ENCODE measurements at places on chromosomes 3 and 15. TPM values are rescaled to one million over a fixed set of nuclear protein-coding genes. Genes with fewer than 3 reads are reported as not detected.

FRMD5 gene
- total RNA-seq: 12.2 TPM

ARPIN gene
- 8.0 TPM for total RNA-seq

SPINK8 gene
- total RNA-seq: not detected

DNA sequence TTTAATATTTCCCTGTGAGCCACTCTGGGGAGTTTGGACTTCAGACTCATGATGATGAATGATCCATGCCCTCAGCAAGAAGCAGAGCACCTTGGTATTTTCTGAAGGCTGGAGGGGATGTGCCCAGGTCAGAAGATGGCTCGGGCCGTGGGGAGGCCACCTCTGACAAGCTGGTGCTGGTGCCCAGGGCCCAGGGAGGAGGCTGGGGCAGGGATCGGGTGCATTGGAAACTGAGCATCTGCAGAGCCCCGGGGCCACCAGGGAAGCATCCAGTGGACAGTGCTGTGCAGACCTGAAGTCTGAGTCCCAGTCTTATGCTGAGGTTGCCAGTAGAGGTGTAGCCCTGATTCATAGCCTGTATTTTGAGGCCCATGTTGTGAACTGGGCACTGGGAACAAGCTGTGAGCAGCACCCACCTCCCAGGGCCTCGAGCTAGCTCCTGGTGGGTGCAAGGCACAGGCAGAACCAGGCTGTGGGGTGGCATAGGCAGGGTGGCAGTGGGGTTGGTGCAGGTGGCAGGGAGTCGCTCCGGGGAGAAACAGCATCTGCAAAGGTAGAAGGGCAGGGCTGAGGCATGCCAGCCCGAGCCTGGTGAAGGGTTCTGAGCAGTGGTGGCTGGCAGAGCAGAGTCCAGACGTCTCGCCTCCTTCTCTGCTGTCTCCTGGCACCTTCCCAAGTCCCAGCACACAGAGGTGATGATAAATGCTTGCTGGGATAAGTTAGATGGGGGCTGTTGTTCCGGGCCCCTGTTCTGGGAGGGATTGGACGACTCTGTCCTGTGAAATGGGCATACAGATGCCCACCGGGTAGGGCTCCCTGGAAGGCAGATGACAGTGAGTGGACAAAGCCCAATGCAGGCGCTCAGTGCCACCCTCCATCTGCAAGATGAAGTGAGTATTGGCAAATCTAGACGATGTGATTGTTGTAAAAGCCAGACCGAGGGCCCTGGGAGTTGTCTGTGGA lies 10.6 kb downstream of the DNAJB8 start:
- H3K4me3 ChIP-seq: no peak overlapping the region
- H3K27me3 ChIP-seq: no peaks in the 10 kb centered on the region
- H3K27ac ChIP-seq: no peak overlapping the region
- no peaks in the 10 kb centered on the region for H3K36me3 ChIP-seq
- no peak for DNase-seq
- no peaks in the 10 kb centered on the region for H3K4me1 ChIP-seq

DNA sequence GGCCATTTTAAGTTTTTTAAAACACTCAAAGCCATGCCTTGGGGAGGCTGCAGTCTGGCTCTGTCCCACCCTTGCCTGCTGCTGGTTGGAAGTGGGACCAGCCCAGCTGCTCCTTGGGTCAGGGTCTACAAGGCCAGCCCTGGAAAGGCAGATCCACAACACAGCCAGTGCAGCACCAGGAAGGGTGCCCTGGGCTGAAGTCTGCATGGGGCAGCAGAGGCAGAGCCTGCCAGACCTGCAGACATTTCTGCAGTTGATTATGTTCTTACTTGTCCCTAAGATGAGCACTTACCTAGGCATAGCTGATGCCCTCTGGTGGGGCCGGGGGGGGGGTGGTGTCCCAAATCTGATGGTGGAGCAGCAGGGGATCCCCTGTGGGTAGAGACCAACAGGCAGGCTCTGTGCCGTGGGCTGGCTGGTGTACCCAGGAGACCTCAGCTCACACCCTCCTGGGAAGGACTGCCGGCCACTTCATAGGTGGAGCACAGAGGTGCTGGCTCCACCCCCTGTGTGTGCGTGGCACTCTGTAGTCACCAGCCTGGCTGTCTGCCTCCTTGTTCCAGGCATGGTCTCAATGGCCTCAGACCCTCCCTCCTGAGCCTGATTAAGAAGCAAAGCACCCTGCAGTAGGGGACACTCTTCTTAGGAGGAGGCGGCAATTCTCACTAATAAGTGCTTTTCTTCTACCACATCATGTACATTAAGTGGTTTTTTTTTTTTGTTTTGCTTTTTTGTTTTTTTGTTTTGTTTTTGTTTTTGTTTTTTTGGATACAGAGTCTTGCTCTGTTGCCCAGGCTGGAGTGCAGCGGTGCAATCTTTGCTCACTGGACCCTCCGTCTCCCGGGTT lies 97.4 kb upstream of the KLF13 start:
- no peak for DNase-seq
- no peak overlapping the region for H3K4me3 ChIP-seq
- H3K4me1 ChIP-seq: no peaks in the 10 kb centered on the region

GRCh38 chr3:20074226-20075063 lies 34.2 kb downstream of the KAT2B start:
- peak; percentile 77 for DNase-seq
- H3K27me3 ChIP-seq: no peaks in the 10 kb centered on the region
- H3K4me3 ChIP-seq: no peak overlapping the region
- H3K27ac ChIP-seq: peak overlapping the region; percentile 30
- H3K36me3 ChIP-seq: no peaks in the 10 kb centered on the region

GRCh38 chr3:180698760-180699270 lies 19.5 kb upstream of the CCDC39 start:
- H3K27ac ChIP-seq: no peak overlapping the region
- H3K36me3 ChIP-seq: no peaks in the 10 kb centered on the region
- H3K4me3 ChIP-seq: no peak overlapping the region
- H3K4me1 ChIP-seq: no peaks in the 10 kb centered on the region

DNA sequence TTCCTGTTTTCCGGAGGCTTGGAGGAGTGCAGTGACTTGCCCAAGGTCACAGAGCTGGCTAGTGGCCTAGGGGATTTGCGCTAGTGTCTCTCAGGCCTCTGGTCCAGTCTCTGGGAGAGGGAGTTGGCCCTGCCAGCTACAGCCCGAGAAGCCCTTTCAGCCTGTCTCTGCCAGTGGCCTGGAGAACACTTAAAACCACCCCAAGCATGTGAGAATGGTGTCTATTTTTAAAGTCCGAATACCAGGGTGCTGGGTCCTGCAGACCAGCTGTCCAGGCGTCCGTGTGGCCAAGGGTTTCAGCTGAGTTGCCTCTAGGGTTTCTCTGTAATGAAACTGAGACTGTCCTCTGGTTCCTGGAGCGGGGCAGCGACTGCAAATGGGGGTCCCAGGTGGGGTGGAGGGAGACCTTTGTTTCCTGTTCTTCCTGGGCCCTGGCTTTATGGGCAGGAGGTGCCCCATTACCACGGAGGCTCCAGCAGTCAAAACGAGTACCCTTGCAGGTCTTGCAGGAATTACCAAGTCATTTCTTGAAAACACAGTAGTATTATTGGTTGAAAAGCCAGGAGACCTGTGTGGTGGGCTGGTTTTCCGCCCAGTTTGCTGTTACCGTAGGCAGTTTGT lies 2.2 kb downstream of the CAND2 start:
- no peaks in the 10 kb centered on the region for H3K27me3 ChIP-seq
- no peak overlapping the region for H3K27ac ChIP-seq
- 0 out of 2 replicates have a peak, but pooled peaks cover 6% of the 10 kb centered on the region for H3K4me1 ChIP-seq
- no peak for DNase-seq
- H3K36me3 ChIP-seq: no peaks in the 10 kb centered on the region

DNA sequence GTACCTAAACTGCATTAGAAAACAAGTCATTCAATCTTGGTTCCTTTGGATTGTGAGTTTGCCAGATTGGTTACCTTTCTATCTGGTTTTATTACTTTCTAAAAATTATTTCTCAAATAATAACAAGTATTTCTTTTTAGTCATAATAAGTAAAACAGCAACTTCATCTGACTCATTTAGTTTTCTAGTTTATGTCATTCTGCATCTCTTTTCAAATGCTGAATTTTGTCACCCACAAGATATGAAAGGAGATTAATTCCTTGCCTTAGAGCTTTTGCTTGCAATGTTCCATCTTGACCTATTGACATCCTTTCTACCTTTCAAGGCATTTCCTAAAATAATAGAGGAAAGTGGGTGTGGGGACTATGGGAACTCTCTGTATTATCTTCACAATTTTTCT lies 253.6 kb upstream of the PEX5L start:
- H3K36me3 ChIP-seq: no peaks in the 10 kb centered on the region
- no peak for DNase-seq
- no peak overlapping the region for H3K27ac ChIP-seq
- peaks cover 8% of the 10 kb centered on the region for H3K4me1 ChIP-seq
- H3K4me3 ChIP-seq: no peak overlapping the region
- no peaks in the 10 kb centered on the region for H3K27me3 ChIP-seq

DNA sequence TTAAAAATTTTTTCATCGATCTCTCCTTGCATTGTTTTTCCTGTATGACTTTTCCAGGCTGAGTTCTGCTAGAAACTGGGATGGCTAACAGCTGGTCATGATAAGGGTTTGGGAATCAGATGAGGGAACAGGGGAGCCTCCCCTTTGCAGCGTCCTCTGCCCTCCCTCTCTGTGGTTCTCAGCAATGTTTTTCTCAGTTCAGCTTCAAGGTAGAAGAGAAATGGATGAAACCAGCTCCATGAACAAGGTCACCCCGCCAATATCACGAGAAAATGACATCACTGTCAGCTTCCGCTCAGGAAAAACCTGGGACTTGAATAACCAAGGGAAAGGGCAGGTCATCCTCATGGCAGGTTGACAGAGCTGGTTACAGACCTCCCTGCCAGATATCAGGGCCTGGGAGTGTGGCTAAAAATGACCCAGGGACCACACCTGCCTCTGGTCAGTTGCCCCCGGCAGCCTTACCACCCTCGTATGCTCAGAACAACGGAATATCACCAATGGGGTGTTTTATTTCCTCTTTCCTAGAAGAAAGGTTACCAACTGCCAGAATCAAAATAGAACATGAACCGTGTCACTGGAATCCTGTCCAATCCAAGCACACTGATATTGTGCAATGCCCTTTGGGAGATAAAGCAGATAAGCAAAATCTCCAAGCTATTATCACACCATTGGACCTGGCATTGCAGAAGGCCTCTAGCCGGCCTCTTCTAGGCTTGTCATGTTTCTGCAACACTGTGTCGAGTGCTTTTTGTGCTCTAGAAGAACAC lies 26.1 kb downstream of the LSM3 start:
- no peak for DNase-seq
- H3K4me3 ChIP-seq: no peak overlapping the region
- 0 out of 2 replicates have a peak, but pooled peaks cover 3% of the 10 kb centered on the region for H3K36me3 ChIP-seq
- H3K27me3 ChIP-seq: no peaks in the 10 kb centered on the region
- no peaks in the 10 kb centered on the region for H3K4me1 ChIP-seq

GRCh38 chr3:179589143-179589542 lies 15.3 kb downstream of the MRPL47 start:
- H3K4me1 ChIP-seq: no peaks in the 10 kb centered on the region
- H3K27ac ChIP-seq: no peak overlapping the region
- no peak overlapping the region for H3K4me3 ChIP-seq
- peaks cover 73% of the 10 kb centered on the region for H3K36me3 ChIP-seq
- no peaks in the 10 kb centered on the region for H3K27me3 ChIP-seq
- DNase-seq: no peak

GRCh38 chr3:112230033-112230432 lies 64.0 kb downstream of the SLC9C1 start:
- no peak for DNase-seq
- no peaks in the 10 kb centered on the region for H3K4me1 ChIP-seq
- no peak overlapping the region for H3K4me3 ChIP-seq
- no peaks in the 10 kb centered on the region for H3K36me3 ChIP-seq
- H3K27me3 ChIP-seq: peaks cover 28% of the 10 kb centered on the region
- H3K27ac ChIP-seq: no peak overlapping the region

- H3K27ac ChIP-seq: no peak overlapping the region
- H3K4me3 ChIP-seq: no peak overlapping the region
- H3K27me3 ChIP-seq: peaks cover 14% of the 10 kb centered on the region
- H3K36me3 ChIP-seq: no peaks in the 10 kb centered on the region
- H3K4me1 ChIP-seq: peaks cover 22% of the 10 kb centered on the region
These were observed 23.6 kb downstream of the TRPM1 start for GRCh38 chr15:31077941-31078340.

DNA sequence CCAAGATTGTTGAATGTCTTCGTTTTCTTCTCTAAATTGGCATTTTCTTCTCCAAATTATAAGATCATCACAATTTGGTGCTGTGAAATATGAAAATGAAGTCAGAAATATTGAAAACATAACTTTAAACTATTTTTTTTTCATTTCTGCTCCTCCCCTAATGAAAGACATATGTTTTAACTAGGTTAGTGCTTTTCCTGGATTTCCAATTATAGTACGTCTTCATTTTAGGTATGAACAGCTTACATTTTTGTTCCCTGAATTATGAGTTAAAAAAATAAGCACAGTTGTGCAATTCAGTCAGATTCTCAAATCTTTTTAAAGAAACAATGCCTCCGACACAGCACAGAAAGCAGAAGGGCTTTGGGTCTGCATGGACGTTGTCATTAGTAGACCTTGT lies 83.5 kb upstream of the CFAP20DC start:
- DNase-seq: no peak
- no peaks in the 10 kb centered on the region for H3K27me3 ChIP-seq
- no peaks in the 10 kb centered on the region for H3K4me1 ChIP-seq
- no peak overlapping the region for H3K27ac ChIP-seq

GRCh38 chr3:146536681-146537080 lies 7.7 kb downstream of the PLSCR1 start:
- DNase-seq: no peak
- peaks cover 3% of the 10 kb centered on the region for H3K36me3 ChIP-seq
- no peaks in the 10 kb centered on the region for H3K27me3 ChIP-seq
- H3K4me1 ChIP-seq: peaks cover 13% of the 10 kb centered on the region
- H3K4me3 ChIP-seq: no peak overlapping the region
- no peak overlapping the region for H3K27ac ChIP-seq

DNA sequence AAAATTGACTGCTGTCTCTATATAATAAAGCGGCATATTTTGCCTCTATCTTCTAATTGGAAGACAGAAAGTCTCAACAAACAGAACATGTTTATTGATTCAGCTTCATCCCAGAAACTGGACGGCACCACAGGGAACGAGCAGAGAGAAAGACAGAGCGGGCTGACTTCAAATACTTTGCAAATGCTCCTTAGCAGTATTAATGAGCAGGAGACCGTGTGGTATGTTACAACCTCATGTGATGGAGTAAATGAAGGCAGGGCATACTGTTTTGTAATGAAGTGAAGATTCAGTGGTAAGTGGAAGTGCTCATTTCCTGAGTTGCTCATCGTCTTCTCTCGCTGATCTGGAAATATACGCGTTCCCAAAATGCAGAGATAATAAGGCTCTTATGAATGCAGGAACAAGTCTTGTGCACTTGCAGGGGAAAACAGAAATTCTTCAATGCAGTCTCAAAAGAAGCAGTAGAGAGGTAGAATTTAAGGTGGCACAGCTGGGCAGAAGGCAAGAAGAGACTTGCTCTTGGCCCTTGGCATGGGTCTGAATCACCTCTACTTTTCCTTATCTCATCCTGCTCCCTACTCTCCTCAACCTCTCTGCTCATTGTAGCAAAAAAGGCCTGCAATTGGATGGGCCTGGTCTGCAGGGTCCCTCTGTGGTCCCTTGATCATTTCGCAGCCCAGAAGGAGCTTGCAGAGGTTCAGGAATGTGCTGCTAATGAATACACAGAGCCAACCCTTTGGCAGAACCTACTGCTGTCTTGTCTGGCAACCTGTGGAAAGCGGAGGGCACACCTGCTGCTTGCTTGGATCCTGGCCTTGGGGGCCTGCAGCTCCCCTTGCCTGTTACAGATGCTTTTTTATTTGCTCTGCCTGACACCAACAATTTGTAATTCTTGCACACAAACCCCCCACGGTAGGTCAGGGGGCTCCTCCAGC lies 604.9 kb upstream of the CFAP20DC start:
- peaks cover 16% of the 10 kb centered on the region for H3K4me1 ChIP-seq
- H3K4me3 ChIP-seq: peak overlapping the region; percentile 17
- H3K27me3 ChIP-seq: no peaks in the 10 kb centered on the region
- no peaks in the 10 kb centered on the region for H3K36me3 ChIP-seq
- no peak overlapping the region for H3K27ac ChIP-seq
